ENCODE measurements at places on chromosomes 5 and 9. TPM values are rescaled to one million over a fixed set of nuclear protein-coding genes. Genes with fewer than 3 reads are reported as not detected.

The NRG2 gene
- total RNA-seq = 0.95 TPM

GRCh38 chr9:135890190-135891026 lies 16.9 kb downstream of the CAMSAP1 start:
- DNase-seq = no peak
- H3K36me3 ChIP-seq = no peaks in the 10 kb centered on the region
- no peak overlapping the region for H3K4me3 ChIP-seq
- H3K27ac ChIP-seq = no peak overlapping the region
- H3K4me1 ChIP-seq = no peaks in the 10 kb centered on the region
- H3K27me3 ChIP-seq = no peaks in the 10 kb centered on the region

GRCh38 chr9:124559871-124560270 lies 52.7 kb upstream of the NR5A1 start:
- H3K27ac ChIP-seq = no peak overlapping the region
- no peaks in the 10 kb centered on the region for H3K27me3 ChIP-seq
- H3K36me3 ChIP-seq = no peaks in the 10 kb centered on the region
- DNase-seq = no peak
- no peak overlapping the region for H3K4me3 ChIP-seq

DNA sequence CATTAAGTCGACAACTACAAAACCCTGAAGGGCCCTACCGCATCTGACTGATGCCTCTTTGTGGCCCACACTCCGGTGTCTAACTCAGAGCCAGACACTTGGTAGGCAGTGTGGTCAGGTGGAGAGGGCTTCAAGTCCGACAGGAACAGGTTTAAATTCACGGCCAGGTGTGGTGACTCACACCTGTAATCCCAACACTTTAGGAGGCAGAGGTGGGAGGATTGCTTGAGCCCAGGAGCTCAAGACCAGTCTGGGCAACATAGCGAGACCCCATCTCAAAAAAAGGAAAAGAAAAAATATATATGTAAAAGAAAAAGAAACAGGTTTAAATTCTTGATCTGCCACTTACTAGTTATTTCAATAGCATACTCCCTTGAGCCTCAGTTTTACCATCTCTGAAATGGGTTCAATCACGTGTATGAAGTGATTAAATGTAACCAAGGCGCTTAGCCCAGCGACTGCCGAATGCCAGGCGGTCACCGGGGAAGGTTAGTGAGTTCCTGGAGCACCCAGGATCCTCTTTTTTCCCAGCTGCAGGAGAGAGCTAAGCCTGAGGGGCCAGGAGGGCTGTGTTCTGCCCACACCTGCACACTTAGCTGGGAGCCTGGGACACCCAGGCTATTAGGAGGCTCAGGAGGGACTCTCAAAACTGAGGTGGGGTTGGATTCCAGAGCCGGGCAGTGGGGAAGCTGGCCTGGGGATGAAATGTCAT lies 943 bp downstream of the CLTB start:
- no peaks in the 10 kb centered on the region for H3K36me3 ChIP-seq
- no peaks in the 10 kb centered on the region for H3K27me3 ChIP-seq
- peak overlapping the region; percentile 84 for H3K4me3 ChIP-seq

The TMEM232 gene
- total RNA-seq = not detected

The ZNF474 gene
- not detected for total RNA-seq

DNA sequence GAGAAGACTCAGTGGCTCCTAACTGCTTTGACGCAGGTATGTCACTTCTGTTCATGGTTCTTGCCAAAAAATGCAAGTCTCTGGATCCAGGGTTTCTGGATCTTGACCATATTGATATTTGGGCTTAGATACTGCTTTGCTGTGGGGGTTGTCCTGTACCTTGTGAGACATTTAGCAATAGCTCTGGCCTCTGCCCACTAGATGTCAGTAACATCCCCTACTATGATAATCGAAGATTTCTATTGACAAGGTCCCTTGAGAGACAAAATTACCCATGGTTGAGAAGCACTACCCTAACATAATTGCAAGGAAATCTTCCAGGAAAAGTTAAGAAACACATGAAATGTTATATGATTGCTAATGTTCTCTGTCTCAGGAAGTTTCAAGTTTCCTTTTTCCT lies 285.4 kb downstream of the TMEM232 start:
- H3K4me3 ChIP-seq = no peak overlapping the region
- H3K36me3 ChIP-seq = no peaks in the 10 kb centered on the region
- H3K27ac ChIP-seq = no peak overlapping the region
- no peak for DNase-seq

The FGF10 gene
- total RNA-seq = 4.9 TPM

- no peak overlapping the region for H3K27ac ChIP-seq
- H3K4me3 ChIP-seq = no peak overlapping the region
- H3K4me1 ChIP-seq = no peaks in the 10 kb centered on the region
- no peak for DNase-seq
- H3K27me3 ChIP-seq = no peaks in the 10 kb centered on the region
- H3K36me3 ChIP-seq = no peaks in the 10 kb centered on the region
Observed at GRCh38 chr5:15384176-15384575, 115.8 kb upstream of the FBXL7 start.

- no peak overlapping the region for H3K4me3 ChIP-seq
- H3K27me3 ChIP-seq = no peaks in the 10 kb centered on the region
- DNase-seq = no peak
- H3K4me1 ChIP-seq = no peaks in the 10 kb centered on the region
- H3K27ac ChIP-seq = no peak overlapping the region
Observed at GRCh38 chr5:36978196-36978595, 101.6 kb downstream of the NIPBL start.

GRCh38 chr9:37295796-37296195 lies 126.7 kb upstream of the GRHPR start:
- no peak overlapping the region for H3K27ac ChIP-seq
- DNase-seq = no peak
- no peaks in the 10 kb centered on the region for H3K4me1 ChIP-seq
- H3K36me3 ChIP-seq = no peaks in the 10 kb centered on the region

DNA sequence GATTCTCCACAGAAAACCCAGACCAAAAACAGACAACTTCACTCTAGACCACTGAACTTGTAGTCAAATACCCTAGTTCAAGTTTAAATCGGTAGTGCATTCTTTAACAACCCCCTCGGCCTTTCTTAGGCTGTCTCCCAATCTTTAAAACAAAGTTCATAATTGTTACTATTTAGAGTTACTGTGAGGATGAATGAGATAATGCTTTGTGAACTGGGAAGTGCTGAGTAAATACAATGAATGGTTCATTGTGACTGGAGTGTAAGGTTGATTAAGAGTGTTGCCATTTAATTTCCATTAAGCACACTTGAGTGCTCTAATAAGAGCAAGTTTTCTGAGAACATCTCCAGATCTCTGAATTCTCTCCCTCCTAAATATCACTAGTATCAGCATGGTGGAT lies 228.8 kb upstream of the PIK3R1 start:
- H3K4me3 ChIP-seq = no peak overlapping the region
- H3K27me3 ChIP-seq = no peaks in the 10 kb centered on the region
- H3K27ac ChIP-seq = no peak overlapping the region
- no peak for DNase-seq
- no peaks in the 10 kb centered on the region for H3K36me3 ChIP-seq

DNA sequence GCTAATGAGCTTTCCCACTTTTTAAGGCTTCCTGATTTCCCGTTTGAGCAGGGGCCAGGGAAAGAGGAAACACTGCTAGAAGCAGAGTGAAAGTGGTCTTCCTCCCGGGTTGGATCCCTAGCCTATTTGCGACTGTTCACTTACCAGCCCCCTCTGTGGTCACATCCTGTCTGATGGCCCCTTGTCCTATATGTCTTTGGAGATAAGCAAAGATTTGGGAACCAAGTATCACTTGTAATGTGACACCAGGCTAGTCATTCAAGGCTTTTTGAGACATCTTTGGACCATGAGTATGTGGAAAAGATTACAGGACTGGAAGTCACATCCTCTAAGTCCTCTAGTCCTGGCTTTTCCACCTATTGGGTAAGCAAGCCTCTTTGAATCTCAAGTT lies 6.1 kb downstream of the DNAJB5 start:
- no peaks in the 10 kb centered on the region for H3K27me3 ChIP-seq
- peak overlapping the region; percentile 93 for H3K27ac ChIP-seq
- no peak overlapping the region for H3K4me3 ChIP-seq
- peaks cover 40% of the 10 kb centered on the region for H3K4me1 ChIP-seq

DNA sequence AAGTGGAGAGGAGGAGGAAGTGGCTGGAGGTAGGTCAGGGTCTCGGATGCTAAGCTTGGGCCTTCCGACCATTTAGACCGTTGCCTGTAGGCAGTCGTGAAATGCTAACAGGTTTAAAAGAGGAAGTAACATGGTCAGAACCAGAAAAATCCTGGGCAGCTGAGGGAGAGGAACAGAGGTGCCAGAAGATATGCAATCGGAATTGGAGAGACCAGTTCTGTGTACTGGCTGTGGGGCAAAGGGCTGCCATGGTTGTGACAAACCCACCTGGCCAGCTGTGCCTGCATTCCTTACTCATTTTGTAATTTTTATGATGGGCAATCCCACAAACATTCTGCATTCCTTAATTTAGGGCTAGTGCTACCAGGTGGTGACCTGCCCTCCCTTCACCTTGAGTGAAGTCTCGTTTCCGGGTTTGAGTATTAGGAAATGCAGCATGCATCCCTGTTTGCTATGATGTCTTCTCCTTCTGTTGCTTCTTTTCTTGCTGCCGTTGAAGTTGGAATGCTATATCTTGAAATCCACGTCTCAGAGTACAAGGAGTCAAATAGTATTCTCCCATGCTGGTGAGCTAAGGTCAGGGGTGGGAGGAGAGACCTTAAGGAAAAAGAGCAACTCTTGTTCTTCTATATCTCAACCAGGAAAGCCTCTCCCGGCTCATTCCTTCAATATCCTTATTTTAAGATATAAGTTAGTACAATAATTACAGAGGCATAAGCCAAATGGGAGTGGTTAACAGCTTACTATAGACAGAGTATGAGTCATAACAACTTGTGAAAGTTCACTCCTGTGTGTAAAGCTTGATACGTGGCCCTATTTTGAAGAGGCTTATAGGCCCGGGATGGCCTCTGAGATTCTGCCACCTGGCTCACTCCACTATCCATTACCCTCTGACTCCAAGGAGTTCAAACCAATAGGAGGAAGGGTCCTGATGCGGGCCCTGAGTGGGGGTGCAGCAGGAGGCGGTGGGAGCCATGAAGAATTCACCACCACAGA lies 37.0 kb downstream of the B4GALT1 start:
- H3K4me1 ChIP-seq = peaks cover 59% of the 10 kb centered on the region
- peak overlapping the region; percentile 77 for H3K27ac ChIP-seq
- DNase-seq = peak; percentile 57
- H3K36me3 ChIP-seq = no peaks in the 10 kb centered on the region
- no peaks in the 10 kb centered on the region for H3K27me3 ChIP-seq

The GOLM1 gene
- total RNA-seq = 96.1 TPM

The BTNL8 gene
- 57.2 TPM for total RNA-seq

- peaks cover 33% of the 10 kb centered on the region for H3K4me1 ChIP-seq
- peak overlapping the region; percentile 80 for H3K27ac ChIP-seq
- no peak overlapping the region for H3K4me3 ChIP-seq
- DNase-seq = no peak
- no peaks in the 10 kb centered on the region for H3K36me3 ChIP-seq
Observed at GRCh38 chr9:35519692-35520363, 29.9 kb downstream of the RUSC2 start.

- no peaks in the 10 kb centered on the region for H3K27me3 ChIP-seq
- DNase-seq = peak; percentile 24
- H3K4me1 ChIP-seq = peaks cover 27% of the 10 kb centered on the region
- H3K27ac ChIP-seq = peak overlapping the region; percentile 87
- peak overlapping the region; percentile 96 for H3K4me3 ChIP-seq
Observed at GRCh38 chr9:100352201-100352726, 478 bp downstream of the TEX10 start.

- H3K4me3 ChIP-seq = no peak overlapping the region
- DNase-seq = no peak
- H3K4me1 ChIP-seq = peaks cover 34% of the 10 kb centered on the region
- H3K36me3 ChIP-seq = no peaks in the 10 kb centered on the region
- H3K27ac ChIP-seq = no peak overlapping the region
Observed at GRCh38 chr5:34495178-34495577, 160.9 kb upstream of the RAI14 start.

The ELOVL7 gene
- total RNA-seq = 17.1 TPM

GRCh38 chr9:134436379-134436762 lies 110.1 kb downstream of the RXRA start:
- no peaks in the 10 kb centered on the region for H3K36me3 ChIP-seq
- H3K4me1 ChIP-seq = peaks cover 33% of the 10 kb centered on the region
- no peak for DNase-seq

The ARID3C gene
- total RNA-seq = not detected

GRCh38 chr5:31463351-31463750 lies 68.5 kb downstream of the DROSHA start:
- no peaks in the 10 kb centered on the region for H3K27me3 ChIP-seq
- no peak for DNase-seq
- peaks cover under 1% of the 10 kb centered on the region for H3K36me3 ChIP-seq
- no peaks in the 10 kb centered on the region for H3K4me1 ChIP-seq
- no peak overlapping the region for H3K27ac ChIP-seq
